ENCODE measurements at places on chromosomes 13 and 19.

- no peak for DNase-seq
Measured at GRCh38 chr19:13119627-13120026, 1.6 kb downstream of the NACC1 start.

- DNase-seq: peak; percentile 91
Measured at GRCh38 chr19:19531951-19532805, 3.5 kb downstream of the YJEFN3 start.

GRCh38 chr13:113534236-113534860, 43.8 kb upstream of the DCUN1D2 start:
- no peak for DNase-seq

GRCh38 chr19:32702010-32702409, 10.4 kb downstream of the NUDT19 start:
- DNase-seq: no peak

- no peak for DNase-seq
Measured at GRCh38 chr19:18100710-18101109, 3.1 kb downstream of the MAST3 start.

- DNase-seq: no peak
Measured at GRCh38 chr13:86945584-86945983, 725.6 kb upstream of the SLITRK5 start.

GRCh38 chr19:57886046-57886445, 2.8 kb downstream of the ZNF814 start:
- no peak for DNase-seq

DNA sequence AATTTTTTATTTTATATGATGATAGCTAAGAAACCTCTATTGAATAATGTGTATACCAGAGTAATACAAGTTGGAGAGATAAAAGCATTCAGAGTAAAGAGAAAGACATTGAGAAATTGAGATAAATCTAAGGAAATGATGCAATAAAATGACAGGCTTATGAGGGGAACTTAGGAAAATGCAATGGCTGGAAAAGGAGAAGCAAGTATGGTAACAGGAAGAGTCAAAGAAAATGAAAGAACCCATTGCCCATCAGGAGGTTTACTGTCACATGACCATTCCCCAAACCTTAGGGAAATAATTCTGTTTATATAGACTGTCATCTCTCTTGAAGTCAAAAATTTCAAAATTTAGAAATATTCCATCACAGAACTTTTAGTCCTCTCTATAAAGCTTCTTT, 808.0 kb upstream of the PRR20A start:
- no peak for DNase-seq

GRCh38 chr13:73937441-73937840, 196.8 kb downstream of the KLF12 start:
- DNase-seq: no peak

- DNase-seq: no peak
Measured at GRCh38 chr13:27968316-27969081, 616 bp downstream of the CDX2 start.

DNA sequence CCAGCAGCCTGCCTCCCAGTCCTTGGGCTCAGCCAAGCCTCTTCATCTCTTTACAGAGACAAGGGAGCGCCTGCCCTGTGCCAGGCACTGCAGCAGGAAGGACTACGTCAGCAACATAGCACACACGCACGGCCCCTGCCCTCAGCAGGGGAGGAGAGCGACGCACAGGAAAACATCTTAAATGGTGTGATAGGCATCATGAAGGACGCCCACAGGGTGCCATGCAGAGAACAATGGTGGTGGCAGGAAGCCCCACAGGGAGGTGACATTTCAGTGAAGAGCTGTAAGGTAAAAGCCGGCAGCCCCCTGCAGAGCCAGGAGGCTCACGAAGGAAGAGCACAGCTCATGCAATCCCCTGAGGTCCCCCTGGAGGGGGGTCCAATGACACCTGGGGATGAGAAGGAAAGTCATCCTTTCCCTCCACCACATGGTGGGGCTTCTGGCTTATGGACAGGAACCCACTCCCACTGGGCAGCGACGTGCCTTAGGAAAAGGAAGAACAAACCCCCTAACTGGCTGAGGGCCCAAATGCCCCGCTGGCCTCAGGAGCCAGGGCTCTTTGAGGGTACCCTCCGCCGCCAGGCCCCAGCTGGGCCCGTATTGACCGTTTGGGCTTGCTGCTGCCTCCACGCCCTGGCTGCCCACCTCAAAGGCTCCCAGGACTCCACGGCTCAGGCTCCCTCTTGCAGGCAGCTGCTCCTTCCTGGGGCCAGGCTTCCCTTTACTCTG, 37.3 kb upstream of the C13orf42 start:
- no peak for DNase-seq

- no peak for DNase-seq
Measured at GRCh38 chr13:93775507-93776108, 549.0 kb downstream of the GPC6 start.

DNA sequence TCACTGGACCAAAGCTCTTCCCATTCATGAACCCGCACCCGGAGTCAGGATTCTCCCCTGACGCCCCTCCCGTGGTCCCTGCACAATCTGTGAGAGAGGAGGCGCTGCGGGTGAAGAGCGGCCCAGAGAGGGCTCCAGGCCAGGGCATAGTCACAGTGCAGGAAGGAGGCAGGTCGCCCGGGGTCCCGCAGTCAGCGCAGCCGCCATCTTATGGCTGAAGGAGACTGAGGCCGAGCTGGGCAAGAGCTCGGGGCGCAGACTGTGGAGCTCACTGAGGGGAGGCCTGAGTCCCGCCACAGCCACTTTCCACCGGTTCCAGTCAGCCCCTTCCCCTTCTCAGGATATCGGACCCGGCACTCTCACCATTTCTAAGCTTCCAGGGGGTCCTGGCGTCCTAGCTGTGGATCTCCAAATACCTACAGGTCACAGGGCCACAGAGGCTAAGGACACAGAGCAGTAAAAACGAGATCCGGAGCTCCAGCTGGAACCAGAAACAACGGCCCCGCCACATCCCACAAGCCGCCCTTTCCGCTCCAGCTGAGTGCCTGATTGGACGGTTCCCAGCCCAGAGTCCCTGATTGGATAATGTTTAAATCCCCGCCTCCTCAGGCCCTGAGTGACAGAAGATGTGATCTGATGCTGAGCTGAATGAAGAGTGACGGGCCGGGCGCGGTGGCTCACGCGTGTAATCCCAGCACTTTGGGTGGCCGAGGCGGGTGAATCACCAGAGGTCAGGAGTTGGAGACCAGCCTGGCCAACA, at the start of gene ZNF99:
ZNF99 (minus strand) TSS at position 501 of the 760 bp plus-strand sequence; CDS start at position 366, 135 bp downstream.
- no peak for DNase-seq

- DNase-seq: no peak
Measured at GRCh38 chr19:11337080-11337479, 2.4 kb downstream of the RAB3D start.

- DNase-seq: no peak
Measured at GRCh38 chr19:51365211-51365964, 800 bp downstream of the ETFB start.

DNA sequence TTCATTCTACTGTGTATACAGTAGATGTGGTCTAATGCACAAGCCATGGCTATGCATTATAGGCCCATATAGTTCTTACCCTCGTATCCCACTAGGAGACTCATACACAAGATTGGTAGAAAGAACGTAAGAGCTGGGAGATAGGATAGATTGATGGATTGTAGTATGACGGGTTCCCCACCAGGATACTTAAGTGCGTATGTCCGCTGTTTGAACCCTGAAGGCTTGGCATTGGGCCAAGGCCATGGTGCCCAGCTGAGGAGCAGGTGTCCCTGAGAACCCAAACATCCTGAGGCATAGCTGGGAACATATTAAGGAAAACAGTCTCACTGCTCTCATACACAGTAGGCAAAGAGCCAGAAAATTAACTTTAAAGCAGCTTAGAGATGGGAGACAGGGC, 617.5 kb upstream of the KLF12 start:
- no peak for DNase-seq

- no peak for DNase-seq
Measured at GRCh38 chr19:38216785-38217641, 7.0 kb downstream of the DPF1 start.

- DNase-seq: no peak
Measured at GRCh38 chr13:76762721-76763120, 123.5 kb downstream of the KCTD12 start.

DNA sequence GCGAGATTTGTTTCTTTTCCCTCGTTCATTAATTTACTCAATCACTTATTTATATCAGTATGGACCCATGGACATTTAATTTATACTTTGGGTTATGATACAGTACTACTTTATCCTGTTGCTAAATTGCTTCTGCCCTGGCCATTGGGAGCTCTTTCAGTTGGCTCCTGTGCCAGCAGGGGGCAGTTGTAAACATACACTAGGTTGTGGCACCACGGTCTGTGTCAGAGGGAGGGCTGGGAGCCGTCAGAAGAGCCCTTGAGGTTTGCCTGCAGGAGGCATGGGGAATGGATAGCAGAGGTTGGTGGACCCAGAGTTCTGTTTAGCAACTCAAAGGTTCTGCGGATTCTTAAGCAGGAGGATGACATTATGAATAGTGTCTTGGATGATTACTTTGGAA, 94.3 kb downstream of the ERCC5 start:
- no peak for DNase-seq

DNA sequence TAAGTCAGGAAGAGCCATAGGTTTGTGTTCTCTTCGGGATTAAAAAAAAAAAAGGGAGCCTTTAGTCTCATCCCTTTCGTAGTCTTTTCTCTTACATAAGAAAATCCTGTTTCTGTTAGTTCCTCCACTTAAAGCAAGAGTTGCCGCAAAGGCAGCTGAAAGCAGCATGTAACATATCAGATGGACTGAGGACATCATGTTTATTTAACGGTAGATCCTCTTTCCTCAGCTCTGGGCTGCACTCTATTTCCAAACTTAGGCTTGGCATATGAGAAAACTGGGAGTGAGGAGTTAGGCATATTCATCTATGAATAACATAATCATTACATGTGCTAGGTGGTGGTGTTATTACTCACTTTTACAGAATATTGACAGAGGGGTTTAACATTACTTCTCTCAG, 391.2 kb downstream of the KLF12 start:
- DNase-seq: no peak

DNA sequence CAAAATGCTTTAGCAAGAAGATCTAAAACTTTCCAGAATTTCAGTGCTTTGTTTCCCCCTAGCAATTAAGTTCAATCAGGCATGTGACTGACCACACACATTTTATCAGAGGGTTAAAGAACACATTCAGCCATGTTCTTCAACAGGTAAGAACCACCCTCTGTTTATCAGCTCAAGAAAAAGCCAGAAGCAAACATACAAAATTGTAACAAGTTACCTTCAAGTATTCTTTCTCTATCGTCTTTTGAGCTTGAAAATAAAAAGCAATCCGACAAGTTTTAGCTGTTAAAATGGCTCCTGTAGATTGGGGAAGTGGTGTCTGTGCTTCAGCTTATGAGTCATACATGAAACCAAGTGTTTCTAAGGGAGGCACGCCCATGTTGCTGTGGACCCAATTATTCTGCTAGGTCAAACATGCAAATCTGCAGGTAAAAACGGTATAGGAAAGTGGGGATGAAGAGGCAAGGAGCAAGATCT, at the start of gene ELF1:
ELF1 (minus strand) TSS at position 306 of the 477 bp plus-strand sequence. CDS start 37,262 bp downstream, outside the sequence.
- DNase-seq: no peak

GRCh38 chr19:37077501-37077933, 716 bp upstream of the ZNF420 start:
- DNase-seq: no peak

DNA sequence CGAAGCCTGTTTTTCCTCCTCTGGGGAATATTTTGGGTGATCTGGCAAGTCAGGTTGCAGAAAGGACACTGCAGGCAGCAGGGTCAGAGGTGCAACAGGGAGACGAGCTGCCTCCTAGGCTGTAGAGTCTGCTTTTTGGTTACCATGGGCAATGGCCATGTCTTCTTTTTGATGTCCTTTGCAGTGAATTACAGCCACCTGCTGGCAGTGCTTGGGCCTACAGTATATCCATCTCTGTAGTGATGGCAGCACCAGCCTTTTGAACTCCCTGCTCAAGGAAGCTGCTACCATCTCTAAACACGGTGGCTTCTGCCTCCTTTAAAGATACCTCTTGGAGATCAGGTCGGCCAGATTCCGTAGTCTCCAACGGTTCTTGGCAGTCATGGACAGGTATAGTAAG, 73.9 kb downstream of the WTIP start:
- DNase-seq: no peak

DNA sequence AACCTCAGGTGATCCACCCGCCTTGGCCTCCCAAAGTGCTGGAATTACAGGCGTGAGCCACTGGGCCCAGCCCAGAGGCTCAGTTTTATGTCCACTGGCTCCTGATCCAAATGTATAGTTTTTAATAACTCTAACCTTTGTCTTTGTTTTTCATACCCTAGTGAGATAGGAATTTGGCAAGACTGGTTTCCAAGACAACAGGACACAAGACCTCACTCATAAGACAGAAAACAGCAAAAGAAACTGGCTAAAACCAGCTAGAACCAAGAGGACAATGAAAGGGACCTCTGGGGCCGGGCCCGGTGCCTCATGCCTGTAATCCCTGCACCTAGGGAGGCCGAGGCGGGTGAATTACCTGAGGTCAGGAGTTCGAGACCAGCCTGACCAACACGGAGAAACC, 27.6 kb downstream of the CPT1C start:
- DNase-seq: no peak
